ENCODE measurements at places on chromosomes 5 and 9. TPM values are rescaled to one million over a fixed set of nuclear protein-coding genes. Genes with fewer than 3 reads are reported as not detected.

The FOXD4L3 gene
- not detected for total RNA-seq

The IFNA13 gene
- total RNA-seq, result not detected

The CD72 gene
- 1.2 TPM for total RNA-seq

The CDKN2B gene
- 160 TPM for total RNA-seq
